Ureter (tissue), 1 donor: ENCODE measurements at places on chromosomes 1 and 21. TPM values are rescaled to one million over a fixed set of nuclear protein-coding genes. Genes with fewer than 3 reads are reported as not detected.

DNA sequence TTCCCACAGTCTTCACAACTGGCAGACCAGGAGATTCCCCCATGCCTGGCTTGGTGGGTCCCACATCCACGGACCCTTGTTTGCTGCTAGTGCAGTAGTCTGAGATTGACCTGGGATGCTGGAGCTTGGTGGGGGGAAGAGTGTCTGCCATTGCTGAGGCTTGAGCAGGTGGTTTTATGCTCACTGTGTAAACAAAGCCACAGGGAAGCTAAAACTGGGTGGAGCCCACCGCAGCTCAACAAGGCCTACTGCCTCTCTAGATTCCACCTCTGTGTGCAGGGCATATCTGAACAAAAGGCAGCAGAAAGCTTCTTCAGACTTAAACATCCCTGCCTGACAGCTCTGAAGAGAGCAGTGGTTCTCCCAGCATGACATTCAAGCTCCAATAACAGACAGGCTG lies 177.3 kb upstream of the ETV3 start:
- DNase-seq: no peak

- no peak for DNase-seq
Measured at GRCh38 chr1:244780311-244780710, 55.1 kb upstream of the COX20 start.

DNA sequence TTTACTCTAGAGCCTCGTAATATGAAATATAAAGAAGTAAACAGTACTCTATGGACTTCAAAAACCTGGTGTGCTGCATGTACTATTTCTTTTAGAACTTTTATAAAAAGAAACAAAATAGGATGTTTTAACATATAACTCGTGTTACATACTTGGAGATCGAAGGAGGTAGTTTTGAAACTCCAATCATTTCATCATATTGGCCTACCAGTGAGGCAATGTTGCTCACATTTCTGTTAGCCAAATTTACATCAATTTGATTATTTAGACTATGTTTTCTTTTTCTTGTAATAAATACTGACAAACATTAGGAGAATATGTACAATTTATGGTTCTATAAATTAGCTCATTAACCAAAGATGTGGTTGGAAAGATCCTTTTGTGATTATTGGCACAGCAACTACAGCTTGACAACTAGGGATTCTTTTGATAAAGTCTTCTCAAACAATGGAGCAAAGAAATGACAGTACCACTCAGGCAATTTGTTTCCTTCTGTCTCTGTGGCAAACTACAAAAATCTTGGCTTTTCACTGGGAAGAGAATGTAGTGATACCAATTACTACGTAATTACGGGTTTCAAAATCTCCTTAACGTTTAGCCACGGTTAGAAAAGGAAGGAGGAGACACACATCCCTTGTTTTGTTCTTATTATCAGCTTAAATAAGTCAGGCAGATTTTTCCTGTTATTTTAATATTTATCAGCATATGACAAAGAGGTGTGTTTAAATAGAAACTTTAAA lies 266.6 kb upstream of the SGIP1 start:
- DNase-seq: no peak

DNA sequence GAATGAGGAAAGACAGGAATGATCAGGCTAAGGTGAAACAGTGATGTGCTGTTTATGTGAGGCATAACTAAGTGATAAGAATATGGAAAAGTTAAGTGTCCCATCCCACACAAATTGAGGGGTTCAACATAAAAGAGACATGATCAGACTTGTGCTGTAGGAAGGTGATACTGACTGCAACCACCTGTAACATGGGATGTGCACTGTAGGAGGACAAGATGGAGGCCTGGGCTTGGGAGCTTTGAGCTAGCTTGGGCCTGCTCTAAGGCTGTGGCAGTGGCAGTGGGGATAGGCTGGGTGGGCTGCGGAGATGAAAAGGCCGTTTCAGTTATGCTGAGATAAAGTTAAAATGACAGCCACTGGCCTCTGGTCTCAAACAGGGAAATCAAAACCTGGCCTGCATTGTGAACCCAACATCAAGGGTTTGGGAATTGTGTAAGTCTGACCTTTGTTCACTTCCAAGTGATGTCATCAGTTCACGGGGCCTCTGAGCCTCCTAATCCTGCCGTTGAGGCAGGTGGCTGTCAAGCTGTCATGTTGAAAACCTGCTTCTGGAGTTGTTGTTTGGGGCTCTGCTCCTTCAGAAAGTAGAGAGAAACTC lies 61.2 kb upstream of the TENT5C start:
- DNase-seq: no peak

- DNase-seq: no peak
Measured at GRCh38 chr1:36625253-36625934, 142.7 kb upstream of the CSF3R start.

GRCh38 chr1:90616395-90616794 lies 100.7 kb downstream of the BARHL2 start:
- no peak for DNase-seq

DNA sequence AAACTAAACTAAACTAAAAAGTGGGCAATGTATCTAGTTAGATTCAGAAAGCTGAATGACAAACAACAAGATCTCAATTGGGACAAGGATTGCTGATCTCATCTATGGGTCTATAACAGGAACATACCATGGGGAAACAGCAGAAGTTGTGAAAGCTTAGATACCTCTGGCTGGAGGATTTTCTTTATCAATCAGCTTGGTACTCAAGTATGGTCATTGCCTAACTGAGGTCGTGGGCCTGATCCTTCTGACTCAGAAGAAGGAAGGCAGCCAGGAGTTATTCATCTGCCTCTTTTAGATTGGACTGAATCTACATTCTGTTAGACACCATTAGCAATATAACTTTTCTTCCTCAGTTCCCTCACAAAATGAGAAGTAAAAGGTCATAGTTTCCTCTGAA lies 39.7 kb downstream of the DNTTIP2 start:
- no peak for DNase-seq

GRCh38 chr1:201136355-201137023 lies 9.5 kb upstream of the ASCL5 start:
- no peak for DNase-seq

DNA sequence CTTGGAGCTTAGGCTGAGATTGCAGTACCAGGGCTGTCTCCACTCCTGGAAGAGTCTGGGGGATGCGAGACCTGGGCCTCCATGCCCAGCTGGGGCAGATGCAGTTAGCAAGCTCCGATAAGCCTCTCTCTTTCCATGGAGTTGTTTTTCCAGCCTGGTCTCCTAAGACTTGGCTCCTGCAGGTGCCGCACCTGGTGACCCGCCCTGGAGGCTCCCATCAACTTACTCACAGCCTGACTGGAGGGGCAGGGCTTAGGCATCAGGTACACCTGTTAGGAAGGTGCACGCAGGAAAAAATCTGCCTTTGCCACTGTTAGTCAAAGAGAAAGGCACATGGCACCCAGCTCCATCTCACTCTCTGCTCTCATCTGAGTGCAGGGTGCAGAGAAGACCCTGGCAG lies 198.1 kb upstream of the TMEM51 start:
- DNase-seq: no peak

DNA sequence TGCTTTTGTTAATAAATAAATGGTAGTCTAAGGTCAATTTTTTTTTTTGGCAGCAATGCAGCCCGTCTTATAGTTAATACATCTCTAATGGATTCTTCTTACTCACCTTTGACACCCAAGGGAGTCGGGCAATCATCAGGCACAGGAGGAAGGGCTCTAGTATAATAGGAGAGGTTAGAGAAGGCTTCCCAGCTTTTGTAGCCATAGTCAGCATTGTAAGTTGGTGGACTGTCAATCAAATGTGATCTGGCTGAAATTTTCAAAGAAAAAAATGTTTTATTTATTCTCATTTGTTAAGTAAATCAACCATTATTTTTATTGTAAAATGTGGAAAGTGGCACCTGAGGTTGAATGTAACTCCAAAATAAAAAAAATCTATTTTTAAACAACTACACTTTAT lies 2.1 kb downstream of the PTGS2 start:
- DNase-seq: no peak

DNA sequence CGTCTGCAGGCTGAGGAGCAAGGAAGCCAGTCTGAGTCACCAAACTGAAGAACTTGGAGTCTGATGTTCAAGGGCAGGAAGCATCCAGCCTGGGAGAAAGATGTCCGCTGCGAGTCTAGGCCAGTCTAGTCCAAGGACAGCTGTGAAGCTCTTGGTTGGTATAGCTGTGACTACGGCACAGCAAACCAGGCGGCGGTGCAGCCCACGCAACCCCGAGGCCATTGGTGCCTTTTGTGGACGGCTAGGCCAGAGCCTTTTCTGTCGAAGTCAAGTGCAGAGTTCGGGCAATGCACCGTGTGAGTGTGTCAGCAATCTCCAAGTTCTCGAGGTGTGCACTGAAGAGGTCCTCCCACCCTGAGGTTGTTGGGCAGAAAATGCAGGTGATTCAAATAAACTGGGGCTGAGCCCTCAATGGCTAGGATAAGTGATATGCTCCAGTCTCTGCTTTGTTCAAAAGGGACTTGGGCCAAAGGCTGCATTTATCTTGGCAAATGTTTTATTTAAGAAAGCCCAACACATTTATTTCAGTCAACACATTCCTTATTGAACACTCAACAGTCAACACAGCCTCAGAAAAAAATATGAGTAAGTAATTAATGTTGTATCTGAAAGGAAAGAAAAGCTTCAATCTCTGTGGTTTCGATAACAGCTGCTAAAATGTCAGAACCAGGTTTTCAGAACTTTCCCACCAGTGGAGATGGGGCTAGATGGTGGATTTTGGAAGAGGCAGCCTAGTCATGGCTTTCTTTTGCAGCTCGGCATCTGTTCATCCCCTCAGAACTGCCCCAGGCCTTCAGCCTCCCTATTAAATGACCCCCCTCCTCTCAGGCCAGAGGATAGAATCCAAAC lies 78.1 kb upstream of the COX20 start:
- DNase-seq: no peak

DNA sequence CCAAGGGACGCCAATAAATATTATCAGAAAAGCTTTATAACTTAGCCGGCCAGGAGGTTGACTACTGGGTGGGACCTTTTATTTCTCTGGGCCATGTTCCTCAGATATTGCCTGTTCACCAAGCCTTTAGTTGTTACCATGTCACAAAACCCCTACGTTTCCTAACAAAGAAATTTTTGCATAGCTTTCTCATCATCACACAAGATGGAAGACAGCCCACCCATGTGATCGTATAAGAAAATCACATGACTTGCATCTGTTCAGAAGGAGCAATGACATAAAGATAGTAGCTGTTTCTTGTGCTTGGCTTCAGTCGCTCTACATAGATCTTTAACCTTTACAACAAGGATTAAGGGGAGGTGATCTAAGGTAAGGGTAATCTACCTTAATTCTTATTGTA lies 88.9 kb upstream of the NGF start:
- no peak for DNase-seq

- DNase-seq: no peak
Measured at GRCh38 chr21:38984982-38985567, 179.3 kb downstream of the ETS2 start.

DNA sequence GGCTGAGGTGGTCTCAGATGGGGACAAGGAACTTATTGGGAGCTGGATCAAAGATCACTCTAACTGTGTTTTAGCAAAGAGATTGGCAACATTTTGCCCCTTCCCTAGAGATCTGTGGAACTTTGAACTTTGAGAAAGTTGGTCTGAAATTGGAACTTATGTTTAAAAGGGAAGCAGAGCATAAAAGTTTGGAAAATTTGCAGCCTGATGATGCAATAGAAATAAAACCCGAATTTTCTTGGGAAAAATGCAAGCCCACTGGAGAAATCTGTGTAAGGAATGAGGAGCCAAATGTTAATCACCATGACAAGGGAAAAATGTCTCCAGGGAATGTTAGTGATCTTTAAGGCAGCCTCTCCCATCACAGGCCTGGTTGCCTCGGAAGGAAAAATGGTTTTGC lies 17.2 kb downstream of the CFH start:
- DNase-seq: no peak

DNA sequence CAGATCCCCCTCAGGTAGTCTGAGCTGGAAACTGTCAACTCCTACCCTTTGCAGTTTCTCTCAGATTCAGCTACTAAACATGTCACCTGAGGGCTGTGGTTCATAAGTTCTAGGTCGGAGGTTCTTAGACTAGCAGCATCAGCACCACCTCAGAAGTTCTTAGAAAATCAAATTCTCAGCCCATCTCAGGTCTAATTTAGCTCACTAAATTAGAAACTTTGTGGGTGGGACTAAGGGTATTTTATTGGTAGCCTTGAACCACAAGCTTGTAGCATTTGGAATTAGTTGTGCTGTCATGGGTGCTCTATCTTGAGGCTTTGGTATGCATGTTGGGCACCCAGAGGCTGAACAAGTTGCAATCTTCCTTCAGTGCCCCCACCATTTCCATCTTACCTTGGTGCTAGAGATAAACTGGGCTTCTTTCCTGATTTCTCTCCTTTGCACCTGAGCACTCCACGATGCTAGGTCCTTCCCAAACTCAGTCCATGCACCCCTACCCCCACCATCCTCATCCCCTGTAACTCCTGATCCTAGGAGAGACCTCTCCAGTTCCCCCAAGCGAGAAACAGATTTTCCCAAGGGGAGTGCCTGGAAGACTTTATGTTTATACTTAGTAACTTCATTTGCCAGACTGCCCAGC lies 54.2 kb downstream of the S1PR1 start:
- no peak for DNase-seq

DNA sequence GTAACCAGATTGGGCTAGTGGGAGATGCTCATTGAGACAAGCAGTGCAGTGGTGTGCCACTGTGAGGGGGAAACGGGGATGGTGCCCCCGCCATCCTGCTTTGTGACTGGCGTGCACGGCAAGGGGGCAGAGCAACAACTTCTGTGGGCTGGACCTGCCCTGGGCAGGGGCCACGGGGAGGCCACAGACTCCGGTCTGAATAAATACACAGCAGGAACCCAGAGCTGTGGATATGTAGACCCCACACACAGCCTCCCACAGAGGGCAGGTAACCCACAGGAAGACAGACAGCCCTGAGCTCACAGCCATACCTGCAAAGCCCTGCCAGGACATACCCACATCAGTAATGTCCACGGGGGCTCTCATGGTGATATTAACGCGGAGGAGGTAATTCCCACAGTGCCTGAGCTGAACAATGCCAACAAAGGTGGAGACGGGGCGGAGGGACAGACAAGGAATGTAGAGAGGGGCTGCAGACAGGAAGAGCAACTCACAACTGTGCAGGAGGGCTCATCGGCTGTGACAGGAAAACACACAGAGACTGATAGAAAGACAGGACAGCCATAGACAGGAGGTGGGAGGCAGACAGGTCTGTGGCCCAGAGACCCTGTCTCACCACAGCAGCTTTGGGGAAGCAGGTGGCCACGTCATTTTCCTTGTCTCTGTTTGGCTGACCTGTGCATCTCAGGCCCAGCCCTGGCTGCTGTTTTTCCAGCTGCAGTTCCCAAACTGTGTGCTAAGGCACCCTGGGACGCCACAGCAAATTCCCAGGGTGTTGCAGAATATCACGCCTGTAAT lies 4.9 kb upstream of the WNT3A start:
- DNase-seq: no peak

Gene CFHR3
- total RNA-seq: 1.1 TPM

Gene PRAMEF20
- total RNA-seq: not detected

Gene SLC45A3
- 3.7 TPM for total RNA-seq

Gene RNU1-2
- 1,626 TPM for total RNA-seq

Gene ST6GALNAC5
- total RNA-seq: 1.1 TPM

Gene CCDC190
- total RNA-seq: 0.23 TPM

Gene KRTAP19-5
- not detected for total RNA-seq

Gene EDARADD
- total RNA-seq: 50.4 TPM

Gene DCST1
- total RNA-seq: not detected
